NCI-H2171 treated with DMSO at 0.1 percent for 48 hours (cell line): ENCODE measurements at places on chromosomes 6 and 20.

DNA sequence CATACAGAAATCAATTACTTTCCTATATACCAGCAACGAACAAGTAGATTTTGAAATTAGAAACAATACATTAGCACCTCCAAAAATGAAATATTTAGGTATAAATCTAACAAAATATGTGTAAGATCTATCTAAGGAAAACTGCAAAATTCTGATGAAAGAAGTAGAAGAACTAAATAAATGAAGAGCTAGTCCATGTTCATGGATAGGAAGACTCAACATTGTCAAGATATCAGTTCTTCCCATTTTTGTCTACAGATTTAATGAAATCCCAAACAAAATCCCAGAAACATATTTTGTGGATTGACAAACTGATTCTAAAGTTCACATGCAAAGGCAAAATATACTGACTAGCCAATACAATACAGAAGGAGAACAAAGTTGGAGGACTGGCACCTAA, 33.7 kb downstream of the PREP start:
- no peak for DNase-seq

GRCh38 chr20:54223751-54224150, 15.9 kb downstream of the PFDN4 start:
- no peak for DNase-seq

GRCh38 chr20:23371496-23371895, 9.5 kb downstream of the GZF1 start:
- no peak for DNase-seq

- DNase-seq, result no peak
Observed at GRCh38 chr20:53284256-53284655, 309.4 kb downstream of the ZNF217 start.

DNA sequence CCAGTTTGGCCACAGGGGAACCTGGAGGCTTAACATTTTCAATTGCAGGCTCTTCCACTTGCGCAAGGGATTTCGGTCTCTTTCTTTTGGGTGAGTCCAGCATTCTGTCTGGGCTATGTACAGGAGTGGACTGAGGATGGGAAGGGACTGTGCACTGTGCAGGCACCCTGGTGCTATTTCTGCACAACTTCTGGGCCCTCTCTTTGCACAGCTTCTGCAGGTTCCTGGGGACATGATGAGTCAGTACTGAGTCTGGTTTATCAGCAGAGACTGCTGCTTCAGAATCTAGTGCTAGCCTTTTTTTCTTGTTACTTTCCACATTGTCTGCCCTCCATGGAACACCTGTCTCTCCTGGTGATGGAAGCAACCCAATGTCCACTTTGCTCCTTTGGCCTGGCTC, 78.5 kb upstream of the ASF1A start:
- DNase-seq, result no peak

DNA sequence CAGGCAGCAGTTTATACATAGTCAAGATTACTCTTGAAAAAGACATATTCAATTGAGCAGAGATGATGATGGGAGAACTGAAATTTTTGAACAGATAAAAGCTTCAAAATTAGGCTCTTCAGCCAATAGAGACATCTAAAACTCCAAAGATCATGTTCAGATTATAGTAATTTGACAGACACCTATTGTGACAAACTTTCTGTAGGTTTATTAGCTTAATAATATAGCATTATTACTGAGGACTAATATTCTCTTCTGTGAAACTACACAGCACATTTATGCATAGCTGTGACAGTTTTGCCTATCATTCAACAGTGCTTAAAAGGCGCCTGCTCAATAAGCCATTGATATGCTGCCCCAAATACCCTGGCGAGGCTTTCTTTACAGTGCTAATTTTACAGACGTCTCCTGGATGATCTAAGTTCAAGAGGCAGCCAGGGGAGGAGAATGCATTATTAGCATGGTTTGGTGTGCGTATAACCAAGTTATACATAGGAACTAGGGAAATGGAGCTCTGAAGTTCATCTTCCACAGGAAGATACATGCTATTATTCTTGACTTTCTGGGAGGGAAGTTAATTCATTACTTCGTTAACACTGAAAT, 21.5 kb downstream of the PLAGL1 start:
- DNase-seq, result no peak

DNA sequence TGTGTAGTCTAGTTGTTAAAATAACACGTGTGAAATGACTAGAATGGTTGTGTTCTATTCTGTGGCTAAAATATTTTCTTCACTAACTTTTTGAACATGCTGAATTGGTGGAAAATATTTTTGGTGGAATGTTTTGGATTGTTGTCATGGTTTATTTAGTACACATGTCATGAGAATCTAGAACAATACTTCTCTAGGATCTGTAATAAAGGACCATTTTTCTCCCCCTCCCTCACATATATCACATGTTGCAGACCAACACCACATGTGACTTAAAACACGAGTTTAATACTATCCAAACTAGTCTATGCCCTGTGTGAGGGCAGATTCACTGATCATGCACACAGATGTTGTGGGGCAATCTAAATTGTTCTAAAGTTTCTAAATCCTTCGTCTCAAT, 29.2 kb downstream of the FIG4 start:
- no peak for DNase-seq

- no peak for DNase-seq
Observed at GRCh38 chr6:27138406-27138805, 109.1 kb upstream of the PRSS16 start.

GRCh38 chr6:16844183-16844582, 82.9 kb upstream of the ATXN1 start:
- DNase-seq, result no peak

DNA sequence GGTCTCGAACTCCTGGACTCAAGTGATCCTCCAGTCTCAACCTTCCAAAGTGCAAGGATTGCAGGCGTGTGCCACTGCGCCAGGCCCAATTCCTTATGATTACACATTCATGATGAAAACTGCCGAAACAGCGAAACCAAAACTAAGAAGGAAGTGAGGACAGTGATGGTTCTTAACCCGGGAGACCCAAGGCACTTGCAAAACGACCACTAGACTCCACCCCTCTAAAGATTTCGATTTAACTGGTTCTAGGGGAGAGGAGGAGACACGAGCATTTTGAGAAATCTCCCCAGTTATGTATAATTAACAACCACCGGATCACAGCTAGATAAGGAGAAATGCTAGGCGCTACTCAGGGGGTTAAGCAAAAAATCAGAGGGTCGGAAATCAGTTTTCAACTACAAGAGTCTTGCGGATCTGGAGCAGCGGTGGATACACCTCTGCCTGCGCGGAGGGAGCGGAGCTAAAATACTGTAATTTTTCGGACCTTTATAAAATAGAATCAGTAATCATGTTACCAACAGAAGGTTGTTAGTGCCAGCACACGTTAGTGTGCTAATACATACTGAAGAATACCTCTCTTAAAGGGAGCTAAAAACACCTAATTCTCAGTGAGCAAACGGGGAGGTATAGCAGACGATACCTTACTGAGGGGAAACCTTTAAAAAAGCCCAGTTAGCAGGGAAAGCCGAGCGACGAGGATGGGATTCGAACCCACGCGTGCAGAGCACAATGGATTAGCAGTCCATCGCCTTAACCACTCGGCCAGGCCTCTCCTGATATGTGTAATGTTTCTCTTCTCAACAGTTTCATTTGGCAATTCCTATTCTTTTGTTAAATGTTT, 60.0 kb upstream of the BTN3A2 start:
- peak; percentile 47 for DNase-seq

GRCh38 chr6:70563530-70563929, 3.2 kb upstream of the SDHAF4 start:
- DNase-seq, result no peak

DNA sequence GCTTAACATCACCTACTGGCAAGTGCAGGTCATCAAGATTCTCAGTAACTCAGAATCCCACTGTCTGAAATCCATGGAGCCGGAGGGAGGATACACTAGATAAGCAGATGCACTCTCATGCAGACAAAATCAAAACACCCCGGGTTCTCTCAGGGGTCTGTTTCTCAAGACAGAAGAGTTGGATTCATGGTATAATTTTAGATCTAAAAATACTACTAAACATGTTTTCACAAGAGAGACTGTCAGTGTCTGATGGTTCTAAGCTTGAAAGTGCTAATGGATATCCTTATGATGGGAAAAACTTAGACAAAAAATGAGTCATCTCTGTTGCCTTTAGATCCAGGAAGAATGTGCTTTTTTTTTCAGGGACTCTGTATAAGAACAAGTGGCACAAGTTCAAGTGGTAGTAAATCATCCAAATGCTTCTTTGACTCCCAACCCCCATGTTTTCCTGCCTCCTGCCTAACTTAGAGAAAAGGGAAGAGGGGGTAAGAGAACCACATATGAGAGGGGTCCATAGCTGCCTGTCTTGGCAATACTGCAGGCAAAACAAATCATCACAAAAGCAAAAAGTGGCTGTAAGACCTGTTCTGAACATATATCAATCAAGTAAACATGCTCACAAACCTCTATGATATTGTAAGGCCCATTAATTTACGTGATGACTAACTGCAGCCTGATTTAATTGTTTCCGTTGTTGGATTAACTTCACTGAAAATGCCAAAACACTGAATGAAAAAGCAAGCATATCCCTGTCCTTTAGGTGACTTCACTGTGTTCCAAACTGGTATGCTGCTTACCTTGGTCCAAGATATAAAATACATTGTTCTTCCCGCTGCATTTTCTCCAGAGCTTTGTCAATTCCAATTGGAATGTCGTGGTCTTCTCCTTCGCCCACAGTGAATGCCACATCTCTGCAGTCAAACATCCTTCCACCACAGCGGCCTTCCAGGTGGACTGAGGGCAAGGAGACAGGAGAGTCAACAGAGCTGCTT, 84.0 kb upstream of the TULP1 start:
- no peak for DNase-seq

GRCh38 chr6:130337534-130337933, 28.3 kb upstream of the TMEM200A start:
- DNase-seq, result no peak

- DNase-seq, result no peak
Observed at GRCh38 chr6:51550243-51550642, 537.2 kb downstream of the PKHD1 start.
